ENCODE measurements at places on chromosomes 3 and 15. TPM values are rescaled to one million over a fixed set of nuclear protein-coding genes. Genes with fewer than 3 reads are reported as not detected.

The ZNF80 gene
- not detected for total RNA-seq

The HAUS2 gene
- 17.8 TPM for total RNA-seq

The KCNMB2 gene
- total RNA-seq, result not detected

The ARPP19 gene
- total RNA-seq, result 69.5 TPM

The PLA2G4D gene
- total RNA-seq, result 23.6 TPM

The CHCHD4 gene
- 13.6 TPM for total RNA-seq

The GNAT1 gene
- not detected for total RNA-seq

The RAB6B gene
- total RNA-seq, result 0.34 TPM

The MAP6D1 gene
- 7.9 TPM for total RNA-seq

The PYGO1 gene
- total RNA-seq, result 1.1 TPM

The GASK1A gene
- total RNA-seq, result 3.9 TPM

The GHRL gene
- 0.80 TPM for total RNA-seq

GRCh38 chr3:133742351-133743091 is 3.7 kb upstream of the TF start:
- DNase-seq, result no peak

DNA sequence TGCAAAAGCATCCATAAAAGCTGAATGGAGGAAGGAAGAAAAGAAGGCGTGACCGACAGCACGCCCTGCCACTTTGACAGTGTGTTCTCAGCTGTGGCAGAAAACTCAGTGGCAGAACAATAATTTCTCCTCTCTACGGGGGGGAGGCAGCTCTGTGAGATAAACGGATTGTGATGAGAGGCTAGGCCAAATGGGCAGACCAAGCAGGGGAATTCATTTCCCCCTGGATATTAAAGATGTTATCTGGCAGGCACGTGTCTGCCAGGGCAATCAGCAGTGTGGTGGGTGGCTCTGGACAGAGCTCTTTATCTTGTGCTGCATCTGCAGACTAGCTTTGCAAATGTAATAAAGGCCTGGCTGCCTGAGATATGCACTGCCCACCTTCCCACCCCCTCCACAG is 1.9 kb upstream of the RMDN3 start:
- no peak for DNase-seq

DNA sequence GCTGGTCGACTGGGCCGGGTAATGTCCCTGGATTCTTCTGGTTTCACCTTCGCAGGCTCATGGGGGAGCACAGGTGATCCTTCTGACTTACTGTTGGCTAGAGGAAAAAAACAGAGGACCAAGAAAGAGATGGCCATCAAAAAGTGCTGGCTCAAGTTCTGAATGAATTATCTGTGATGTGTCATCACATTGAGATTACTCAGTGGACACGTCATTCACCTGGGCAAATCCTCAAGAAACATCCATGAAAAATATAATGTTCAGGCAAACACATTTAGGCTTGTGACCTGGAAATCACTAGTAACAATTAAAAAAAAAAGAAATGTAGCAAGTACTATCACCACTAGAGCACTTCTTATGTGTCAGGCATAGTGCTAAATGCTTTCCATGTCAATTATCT is 81.5 kb upstream of the SLC2A2 start:
- no peak for DNase-seq

- no peak for DNase-seq
These were observed 462.0 kb downstream of the PDCD6IP start for GRCh38 chr3:34260271-34261000.

DNA sequence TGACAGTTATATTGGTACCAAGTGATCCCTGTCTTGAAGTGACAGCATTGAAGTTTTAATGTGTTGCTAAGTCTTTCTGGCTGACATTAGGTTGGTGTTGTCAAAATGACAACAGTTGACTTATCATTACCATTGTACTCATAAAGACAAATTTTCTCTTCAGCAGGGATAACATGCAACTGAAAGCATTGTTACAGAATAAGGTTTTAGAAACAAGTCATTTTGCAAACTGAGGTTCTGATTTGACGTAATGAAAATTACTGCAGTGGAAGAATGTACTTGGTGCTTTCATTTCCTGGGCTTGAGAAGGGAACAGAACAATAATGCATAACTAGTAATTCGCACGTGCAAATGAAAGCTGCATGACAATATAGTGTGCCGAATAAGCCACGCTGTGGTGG is 75.1 kb downstream of the MOBP start:
- DNase-seq, result no peak

- peak; percentile 37 for DNase-seq
These were observed 15.1 kb downstream of the EHD4 start for GRCh38 chr15:41957021-41957897.

- no peak for DNase-seq
These were observed 127.6 kb upstream of the UBE2E2 start for GRCh38 chr3:23075496-23075895.

- no peak for DNase-seq
These were observed 28.0 kb downstream of the ARHGAP31 start for GRCh38 chr3:119322021-119322834.

DNA sequence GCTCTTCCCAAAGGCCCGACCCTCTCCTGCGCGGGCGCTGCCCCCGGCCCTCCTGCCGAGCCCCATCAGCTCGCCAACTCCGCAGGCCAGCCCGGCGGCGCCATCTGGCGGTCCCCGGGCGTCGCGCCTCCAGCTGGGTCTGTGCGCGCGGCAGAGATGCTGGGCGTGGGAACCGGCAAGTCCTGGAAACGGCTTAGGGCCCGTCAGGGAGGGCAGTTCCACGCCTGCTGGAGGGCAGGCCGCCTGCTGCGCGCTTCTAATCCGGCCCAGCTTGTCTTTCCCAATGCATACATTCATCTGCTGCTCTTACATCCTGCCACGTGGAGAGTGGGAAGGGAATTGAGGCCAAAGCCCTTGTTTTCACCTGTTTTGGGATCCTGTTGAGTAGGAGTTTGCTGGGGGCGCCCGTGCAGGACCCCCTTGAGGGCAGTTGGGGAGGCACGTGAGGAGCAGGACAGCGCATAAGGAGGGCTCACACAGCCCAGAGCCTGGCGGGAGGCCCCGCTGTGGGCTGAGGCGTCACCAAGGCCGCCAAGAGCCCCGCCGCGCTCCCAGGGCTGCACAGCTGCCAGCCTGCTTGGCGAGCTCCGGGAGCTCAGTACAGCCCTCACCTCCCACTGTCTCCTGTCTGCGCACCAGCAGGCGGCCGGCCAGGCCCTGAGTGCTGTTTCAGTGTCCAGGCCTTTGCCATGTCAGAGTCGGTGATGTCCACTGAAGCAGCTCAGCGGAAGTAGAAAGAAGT is 165.6 kb downstream of the NSMCE3 start:
- no peak for DNase-seq

DNA sequence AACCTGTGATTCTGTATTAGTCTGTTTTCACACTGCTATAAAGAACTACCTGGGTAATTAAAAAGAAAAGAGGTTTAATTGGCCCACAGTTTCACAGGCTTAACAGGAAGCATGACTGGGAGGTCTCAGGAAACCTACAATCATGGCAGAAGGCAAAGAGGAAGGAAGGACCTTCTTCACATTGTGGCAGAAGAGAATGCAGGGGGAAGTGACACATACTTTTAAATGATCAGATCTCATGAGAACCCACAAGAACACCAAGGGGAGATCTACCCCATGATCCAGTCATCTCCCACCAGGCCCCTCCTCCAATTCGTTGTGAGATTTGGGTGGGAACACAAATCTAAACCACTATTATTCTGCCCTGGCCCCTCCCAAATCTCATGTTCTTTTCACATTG is 6.1 kb downstream of the ZKSCAN7 start:
- DNase-seq, result no peak

GRCh38 chr3:179166561-179167201 is 18.5 kb downstream of the PIK3CA start:
- no peak for DNase-seq

- no peak for DNase-seq
These were observed 613.3 kb upstream of the GOLIM4 start for GRCh38 chr3:168709073-168709472.

DNA sequence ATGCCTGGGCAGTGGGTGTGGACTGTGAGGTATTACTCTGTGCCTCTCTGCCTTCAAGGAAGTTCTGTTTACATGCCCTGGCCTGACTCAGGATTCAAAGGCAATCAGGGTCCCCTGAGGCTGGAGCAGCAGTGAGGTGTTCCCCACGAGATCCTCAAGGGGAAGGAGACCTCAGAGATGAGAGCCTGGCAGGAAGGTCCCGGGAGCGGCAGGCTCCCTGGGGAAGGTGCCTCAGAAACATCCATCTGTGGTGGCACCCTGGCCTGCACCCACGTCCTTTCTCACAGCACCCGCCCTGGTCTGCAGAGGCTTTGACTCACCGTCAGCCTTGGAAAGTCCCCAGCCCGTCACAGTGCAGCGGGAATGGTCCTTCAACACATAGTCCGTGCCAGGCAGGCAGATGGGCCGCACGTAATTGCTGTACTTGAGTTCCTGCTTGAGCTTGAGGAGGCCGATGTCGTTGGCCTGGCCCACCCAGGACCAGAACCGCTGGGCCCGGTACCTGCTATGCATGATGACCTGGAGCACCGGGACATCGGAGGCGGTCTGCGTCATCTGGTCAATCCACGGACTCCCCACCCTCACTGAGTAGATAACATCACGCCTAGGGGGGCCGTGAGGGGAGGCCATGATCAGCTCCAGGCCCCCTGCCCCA is 3.6 kb downstream of the PRSS50 start:
- peak; percentile 74 for DNase-seq

DNA sequence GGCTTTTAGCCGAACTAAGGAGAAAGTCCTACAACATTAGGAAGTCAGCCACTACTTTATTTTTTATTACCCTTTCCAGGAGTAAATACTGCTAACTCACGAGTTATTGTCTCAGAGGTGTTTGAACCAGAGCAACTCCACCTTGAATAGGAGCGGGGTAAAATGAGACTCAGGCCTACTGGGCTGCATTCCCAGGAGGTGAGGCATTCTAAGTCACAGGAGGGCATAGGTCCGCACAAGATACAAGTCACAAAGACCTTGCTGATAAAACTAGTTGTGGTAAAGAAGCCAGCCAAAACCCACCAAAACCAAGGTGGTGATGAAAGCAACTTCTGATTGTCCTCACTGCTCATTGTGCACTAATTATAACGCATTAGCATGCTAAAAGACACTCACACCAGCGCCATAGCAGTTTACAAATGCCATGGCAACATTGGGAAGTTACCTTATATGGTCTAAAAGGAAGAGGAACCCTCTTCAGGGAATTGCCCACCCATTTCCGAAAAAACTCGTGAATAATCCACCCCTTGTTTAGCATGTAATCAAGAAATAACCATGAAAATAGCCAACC is 555.9 kb downstream of the IGSF11 start:
- no peak for DNase-seq

GRCh38 chr15:39279311-39279710 is 301.6 kb upstream of the THBS1 start:
- DNase-seq, result no peak

- DNase-seq, result peak; percentile 91
These were observed 4.3 kb upstream of the MYL3 start for GRCh38 chr3:46867550-46867898.

DNA sequence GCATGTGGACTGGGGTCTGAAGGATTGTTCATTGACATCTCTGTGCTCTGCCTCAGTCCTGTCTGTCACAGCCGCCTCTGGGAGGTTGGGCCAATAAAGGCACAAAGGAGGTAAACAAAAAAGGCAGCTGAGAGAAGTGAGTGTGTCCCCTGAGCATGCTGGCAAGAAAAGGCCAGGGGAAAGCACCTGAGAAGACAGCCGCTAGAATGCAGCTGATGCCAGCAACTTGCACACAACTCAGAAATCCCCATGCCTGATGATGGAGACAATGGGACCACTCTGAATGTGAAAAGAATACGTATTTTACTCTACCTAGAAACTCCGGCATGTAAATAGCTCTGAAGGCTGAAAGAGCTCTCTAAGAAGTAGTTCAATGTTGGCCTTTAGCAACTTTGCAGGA is 118.7 kb downstream of the KCNH8 start:
- DNase-seq, result no peak

DNA sequence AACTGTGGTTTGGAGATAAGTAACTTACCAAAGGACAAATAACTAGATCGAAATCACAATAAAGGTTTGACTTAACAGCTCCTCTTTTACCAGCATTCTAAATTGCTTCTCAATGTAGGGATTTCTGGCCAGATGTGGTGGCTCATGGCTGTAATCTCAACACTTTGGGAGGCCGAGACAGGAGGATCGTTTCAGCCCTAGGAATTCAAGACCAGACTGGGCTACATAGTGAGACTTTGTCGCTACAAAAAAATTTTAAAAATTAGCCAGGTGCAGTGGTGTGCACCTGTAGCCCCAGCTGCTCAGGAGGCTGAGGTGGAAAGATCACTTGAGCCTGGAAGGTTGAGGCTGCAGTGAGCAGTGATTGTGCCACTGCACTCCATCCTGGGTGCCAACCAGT is 17.4 kb upstream of the IGF2BP2 start:
- no peak for DNase-seq

DNA sequence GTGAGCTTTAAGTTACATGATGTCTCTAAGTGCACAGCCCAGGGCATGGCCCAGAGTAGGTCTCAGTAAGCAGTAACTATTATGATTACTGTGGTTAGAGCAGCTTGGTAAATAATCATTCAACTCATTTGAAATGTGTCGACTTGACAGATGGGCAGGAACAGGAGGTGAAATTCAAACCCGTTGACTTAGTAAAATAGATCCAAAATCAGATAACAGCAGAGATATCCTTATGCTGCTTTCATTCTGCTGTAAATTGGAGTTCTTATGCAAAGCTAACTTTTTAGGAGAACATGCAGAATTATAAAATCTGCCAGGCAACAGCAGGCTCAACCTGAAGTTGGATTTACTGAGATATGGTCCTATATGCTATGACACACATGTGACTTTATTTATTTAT is 118.7 kb upstream of the KLHL25 start:
- DNase-seq, result no peak

DNA sequence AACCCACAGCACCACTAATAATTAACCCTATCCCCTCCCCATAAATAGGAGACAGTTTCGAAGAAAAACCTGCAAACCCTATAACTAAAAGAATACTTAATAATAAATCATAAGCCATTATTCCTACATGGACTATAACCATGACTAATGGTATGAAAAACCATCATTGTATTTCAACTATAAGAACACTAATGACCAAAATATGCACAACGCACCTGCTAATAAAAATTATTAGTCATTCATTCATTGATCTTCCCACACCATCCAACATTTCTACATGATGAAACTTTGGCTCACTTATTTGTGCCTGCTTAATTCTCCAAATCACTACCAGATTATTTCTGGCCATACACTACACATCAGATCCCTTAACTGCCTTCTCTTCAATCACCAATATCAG is 16.6 kb downstream of the AQP9 start:
- no peak for DNase-seq

- DNase-seq, result no peak
These were observed 211.6 kb downstream of the RAP2B start for GRCh38 chr3:153373606-153374005.

All from suprapubic skin (tissue), 4 donors.